ENCODE measurements at places on chromosomes 12 and 14. TPM values are rescaled to one million over a fixed set of nuclear protein-coding genes. Genes with fewer than 3 reads are reported as not detected.

Gene RGS6
- total RNA-seq, result not detected

Gene OR4E2
- total RNA-seq, result not detected

Gene MYBPC1
- total RNA-seq, result not detected

Gene OR4K14
- not detected for total RNA-seq

Gene ESPL1
- 137 TPM for total RNA-seq

Gene RNASE1
- not detected for total RNA-seq

Gene OR4Q2
- total RNA-seq, result not detected

Gene MYF6
- total RNA-seq, result not detected

Gene APOF
- total RNA-seq, result 0.38 TPM

Gene ANO4
- total RNA-seq, result not detected

Gene TAS2R8
- not detected for total RNA-seq

Gene GUCY2C
- total RNA-seq, result 0.31 TPM

Gene PLEKHG7
- total RNA-seq, result 0.29 TPM

Gene RAD51AP1
- 69.2 TPM for total RNA-seq

Gene NUP37
- total RNA-seq, result 72.8 TPM

Measured in OCI-LY7 (cell line).